Ovary (tissue), 10 donors: ENCODE measurements at places on chromosomes 5 and 9. TPM values are rescaled to one million over a fixed set of nuclear protein-coding genes. Genes with fewer than 3 reads are reported as not detected.

- H3K4me3 ChIP-seq = no peak overlapping the region
- no peaks in the 10 kb centered on the region for H3K36me3 ChIP-seq
- H3K4me1 ChIP-seq = no peaks in the 10 kb centered on the region
- DNase-seq = no peak
Measured at GRCh38 chr9:2800394-2801179, 43.3 kb downstream of the PUM3 start.

DNA sequence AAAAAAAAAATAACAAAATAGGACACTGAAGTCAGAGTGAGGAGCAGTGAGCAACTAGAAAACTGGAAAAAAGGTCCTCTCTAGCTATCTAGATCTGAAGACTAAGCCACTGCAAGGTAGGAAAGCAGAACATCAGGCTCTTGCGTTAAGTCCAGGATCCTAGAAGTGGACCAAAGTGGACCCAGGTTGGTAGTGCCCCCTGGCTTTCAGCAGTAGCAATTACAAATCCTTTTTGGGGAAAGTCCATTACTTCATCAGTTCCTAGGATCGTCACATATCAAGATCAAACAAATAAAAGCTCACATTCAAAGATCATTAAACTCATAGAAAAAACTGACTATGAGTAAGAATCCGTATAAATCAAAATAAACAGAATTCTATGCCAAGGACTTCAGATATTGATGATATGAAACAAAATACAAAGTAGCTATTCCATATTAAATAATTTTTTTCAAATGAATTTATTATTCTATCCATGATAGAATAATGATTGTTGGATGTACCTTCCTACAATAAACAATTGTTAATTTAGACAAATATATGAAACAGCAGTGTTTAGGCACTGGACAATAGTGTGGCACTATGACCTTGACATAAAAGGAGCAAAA is 6.5 kb upstream of the RICTOR start:
- H3K27ac ChIP-seq = no peak overlapping the region
- DNase-seq = peak; percentile 28
- H3K4me1 ChIP-seq = no peaks in the 10 kb centered on the region
- no peaks in the 10 kb centered on the region for H3K27me3 ChIP-seq
- H3K4me3 ChIP-seq = no peak overlapping the region
- H3K36me3 ChIP-seq = no peaks in the 10 kb centered on the region

DNA sequence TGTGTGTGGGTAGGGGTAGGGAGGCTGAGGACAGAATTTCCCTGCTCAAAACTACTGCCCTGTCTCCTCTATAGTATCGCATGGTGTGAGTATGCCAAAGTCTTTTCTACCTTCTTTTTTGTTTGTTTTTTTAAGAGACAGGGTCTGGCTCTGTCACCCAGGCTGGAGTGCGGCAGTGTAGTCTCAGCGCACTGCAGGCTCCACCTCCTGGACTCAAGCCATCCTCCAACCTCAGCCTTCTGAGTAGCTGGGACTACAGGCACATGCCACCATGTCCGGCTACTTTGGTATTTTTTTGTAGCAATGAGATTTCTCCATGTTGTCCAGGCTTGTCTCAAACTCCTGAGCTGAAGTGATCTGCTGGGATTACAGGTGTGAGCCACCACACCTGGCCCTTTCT is 2.5 kb downstream of the SRP19 start:
- no peak overlapping the region for H3K27ac ChIP-seq
- DNase-seq = no peak
- peaks cover 11% of the 10 kb centered on the region for H3K4me1 ChIP-seq
- H3K27me3 ChIP-seq = no peaks in the 10 kb centered on the region
- H3K36me3 ChIP-seq = no peaks in the 10 kb centered on the region

GRCh38 chr5:8458038-8458383 is 589.1 kb downstream of the MTRR start:
- no peaks in the 10 kb centered on the region for H3K36me3 ChIP-seq
- H3K4me3 ChIP-seq = peak overlapping the region; percentile 69
- H3K27me3 ChIP-seq = no peaks in the 10 kb centered on the region
- DNase-seq = no peak
- H3K27ac ChIP-seq = peak overlapping the region; percentile 73

- peak overlapping the region; percentile 89 for H3K27ac ChIP-seq
- no peak for DNase-seq
- H3K27me3 ChIP-seq = no peaks in the 10 kb centered on the region
- peaks cover 1% of the 10 kb centered on the region for H3K4me1 ChIP-seq
Measured at GRCh38 chr5:81751836-81752643, 1.1 kb upstream of the SSBP2 start.

MYMK gene
- polyA plus RNA-seq = not detected

DNA sequence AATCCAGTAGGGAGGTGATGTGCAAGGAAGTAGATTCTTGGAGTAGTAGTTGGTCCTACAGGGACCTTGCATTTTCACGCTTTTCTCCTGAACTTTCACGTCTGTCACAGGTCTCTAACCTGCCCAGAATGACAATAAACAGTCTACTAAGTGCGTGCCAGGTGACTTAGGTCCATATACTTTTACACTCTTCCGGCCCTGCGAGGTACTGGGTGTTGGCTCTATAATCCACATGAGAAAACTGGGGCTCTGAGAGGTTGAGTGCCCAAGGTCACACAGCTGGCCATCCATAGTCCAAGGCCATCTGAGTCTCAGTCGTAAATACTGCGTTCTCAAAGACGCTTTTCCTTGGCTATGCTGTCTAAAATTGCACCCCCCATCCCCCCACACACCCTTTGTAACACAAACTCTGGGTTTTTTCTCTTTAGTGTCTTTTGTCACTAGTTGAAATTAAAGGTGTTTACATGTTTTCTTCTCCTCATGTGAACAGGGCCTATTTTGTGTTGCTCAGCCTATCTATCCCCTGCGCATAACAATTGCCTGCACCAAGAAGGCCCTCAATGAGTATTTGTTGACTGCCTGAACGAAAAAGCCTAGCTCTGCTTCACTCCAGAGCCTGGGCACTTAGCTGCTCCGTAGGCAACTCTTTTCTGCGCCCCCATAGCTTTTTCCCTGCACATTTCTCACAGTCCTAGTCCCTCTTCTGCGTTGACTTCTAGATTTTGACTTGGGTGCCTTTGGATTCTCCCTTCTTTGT is 943 bp downstream of the SFXN1 start:
- no peaks in the 10 kb centered on the region for H3K27me3 ChIP-seq
- H3K4me3 ChIP-seq = peak overlapping the region; percentile 93
- peak overlapping the region; percentile 66 for H3K27ac ChIP-seq
- no peaks in the 10 kb centered on the region for H3K36me3 ChIP-seq
- peak; percentile 65 for DNase-seq

- DNase-seq = no peak
- H3K36me3 ChIP-seq = no peaks in the 10 kb centered on the region
- no peak overlapping the region for H3K27ac ChIP-seq
- H3K4me1 ChIP-seq = no peaks in the 10 kb centered on the region
- no peaks in the 10 kb centered on the region for H3K27me3 ChIP-seq
Measured at GRCh38 chr5:79120221-79120620, 8.6 kb downstream of the BHMT start.

GRCh38 chr9:116340270-116340669 is 186.7 kb downstream of the PAPPA start:
- H3K27me3 ChIP-seq = no peaks in the 10 kb centered on the region
- no peak for DNase-seq
- no peak overlapping the region for H3K4me3 ChIP-seq
- H3K27ac ChIP-seq = no peak overlapping the region
- no peaks in the 10 kb centered on the region for H3K4me1 ChIP-seq

- H3K27ac ChIP-seq = no peak overlapping the region
- no peaks in the 10 kb centered on the region for H3K27me3 ChIP-seq
- no peak overlapping the region for H3K4me3 ChIP-seq
- DNase-seq = no peak
- no peaks in the 10 kb centered on the region for H3K4me1 ChIP-seq
Measured at GRCh38 chr9:30058463-30058862, 2326.0 kb upstream of the ACO1 start.

- no peak overlapping the region for H3K27ac ChIP-seq
- H3K27me3 ChIP-seq = no peaks in the 10 kb centered on the region
- DNase-seq = no peak
- no peaks in the 10 kb centered on the region for H3K36me3 ChIP-seq
Measured at GRCh38 chr5:18653216-18653752, 1019.0 kb downstream of the TAF11L14 start.

GRCh38 chr9:20250791-20251190 is 371.5 kb downstream of the MLLT3 start:
- no peak overlapping the region for H3K27ac ChIP-seq
- H3K4me3 ChIP-seq = no peak overlapping the region
- H3K36me3 ChIP-seq = no peaks in the 10 kb centered on the region
- DNase-seq = no peak
- no peaks in the 10 kb centered on the region for H3K4me1 ChIP-seq

SNCAIP gene
- polyA plus RNA-seq = 40.2 TPM

- no peak for DNase-seq
- H3K4me3 ChIP-seq = no peak overlapping the region
- no peak overlapping the region for H3K27ac ChIP-seq
- no peaks in the 10 kb centered on the region for H3K36me3 ChIP-seq
- H3K4me1 ChIP-seq = no peaks in the 10 kb centered on the region
Measured at GRCh38 chr5:120413686-120414085, 50.4 kb upstream of the PRR16 start.

MCTP1 gene
- polyA plus RNA-seq = 2.7 TPM

DNA sequence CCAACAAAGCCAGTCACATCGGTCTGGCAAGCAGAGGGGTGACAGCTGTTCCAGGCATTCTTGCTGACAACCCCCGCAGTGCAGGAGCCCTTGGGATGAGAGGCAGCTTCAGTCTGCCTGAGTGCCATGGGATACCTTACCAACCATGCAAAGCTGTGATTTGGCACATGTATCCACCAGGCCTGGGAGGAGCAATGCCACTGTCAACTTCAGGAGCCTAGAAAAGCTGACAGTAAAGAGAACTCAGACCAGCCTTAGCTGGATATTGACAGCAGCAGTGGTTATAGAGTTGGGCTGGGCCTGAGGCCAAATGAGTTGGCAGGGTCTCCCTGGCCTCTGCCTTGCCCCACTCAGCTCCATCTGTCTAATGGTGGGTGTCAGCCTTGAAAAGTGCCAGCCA is 10.1 kb upstream of the PLPPR1 start:
- no peak overlapping the region for H3K4me3 ChIP-seq
- no peak overlapping the region for H3K27ac ChIP-seq
